ENCODE measurements at places on chromosomes 12 and 14.

GRCh38 chr12:108205864-108206263 is 76.8 kb downstream of the WSCD2 start:
- no peaks in the 10 kb centered on the region for H3K36me3 ChIP-seq
- no peak overlapping the region for H3K27ac ChIP-seq
- DNase-seq = no peak
- H3K27me3 ChIP-seq = 0 out of 2 replicates have a peak, but pooled peaks cover 6% of the 10 kb centered on the region

- H3K4me1 ChIP-seq = no peaks in the 10 kb centered on the region
- no peak for DNase-seq
- no peak overlapping the region for H3K4me3 ChIP-seq
Observed at GRCh38 chr14:105388110-105388951, 10.0 kb upstream of the TEX22 start.

- no peaks in the 10 kb centered on the region for H3K36me3 ChIP-seq
- no peak overlapping the region for H3K27ac ChIP-seq
- peak; percentile 66 for DNase-seq
- no peak overlapping the region for H3K4me3 ChIP-seq
Observed at GRCh38 chr14:21913759-21914158, 240.1 kb upstream of the OR4E1 start.

DNA sequence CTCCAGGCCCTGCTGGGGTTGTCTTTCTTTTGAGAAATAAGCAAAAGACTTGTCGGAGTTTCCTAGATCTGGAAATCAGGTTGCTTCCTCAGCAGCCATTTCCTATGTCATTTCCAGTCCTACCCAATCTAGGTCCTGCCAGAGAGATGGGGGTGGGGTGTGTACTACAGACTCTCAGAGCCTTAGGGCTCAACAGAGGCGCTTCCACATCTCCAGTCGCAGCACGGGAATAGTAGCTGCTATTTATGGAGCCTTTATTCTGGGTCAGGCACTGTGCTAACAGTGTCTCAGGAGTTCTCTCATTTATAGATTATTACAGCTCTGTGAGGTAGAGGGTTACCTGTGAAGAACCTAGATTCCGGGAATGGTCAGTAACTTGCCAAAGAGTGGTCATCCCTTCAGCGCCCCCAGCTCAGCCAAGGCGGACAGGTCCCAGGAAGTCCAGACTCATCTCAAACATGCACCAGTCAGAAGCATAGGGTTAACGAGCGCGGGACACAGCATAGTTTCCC is 21.9 kb downstream of the DHRS2 start:
- H3K36me3 ChIP-seq = no peaks in the 10 kb centered on the region
- H3K4me3 ChIP-seq = no peak overlapping the region
- DNase-seq = no peak

DNA sequence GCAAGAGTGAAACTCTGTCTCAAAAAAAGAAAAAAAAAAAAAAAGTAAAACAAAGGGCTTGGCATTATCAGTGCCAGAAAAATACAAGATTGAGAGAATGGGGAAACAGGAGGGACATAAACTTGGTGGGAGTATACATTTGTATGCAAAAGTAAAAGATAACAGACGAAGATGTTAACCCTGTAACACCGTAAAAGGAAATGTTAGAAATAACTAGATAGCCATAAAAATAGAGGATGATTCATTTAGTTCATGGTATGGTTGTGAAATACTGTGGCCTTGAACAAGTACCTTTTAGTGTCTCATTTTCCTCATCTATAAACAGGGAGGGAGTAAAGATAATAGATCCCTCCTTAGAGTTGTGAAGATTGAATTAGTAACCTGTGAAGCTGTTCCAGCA is 33.3 kb downstream of the ATP2A2 start:
- DNase-seq = peak; percentile 84
- peaks cover 36% of the 10 kb centered on the region for H3K36me3 ChIP-seq
- peaks cover 75% of the 10 kb centered on the region for H3K4me1 ChIP-seq
- H3K27me3 ChIP-seq = no peaks in the 10 kb centered on the region

DNA sequence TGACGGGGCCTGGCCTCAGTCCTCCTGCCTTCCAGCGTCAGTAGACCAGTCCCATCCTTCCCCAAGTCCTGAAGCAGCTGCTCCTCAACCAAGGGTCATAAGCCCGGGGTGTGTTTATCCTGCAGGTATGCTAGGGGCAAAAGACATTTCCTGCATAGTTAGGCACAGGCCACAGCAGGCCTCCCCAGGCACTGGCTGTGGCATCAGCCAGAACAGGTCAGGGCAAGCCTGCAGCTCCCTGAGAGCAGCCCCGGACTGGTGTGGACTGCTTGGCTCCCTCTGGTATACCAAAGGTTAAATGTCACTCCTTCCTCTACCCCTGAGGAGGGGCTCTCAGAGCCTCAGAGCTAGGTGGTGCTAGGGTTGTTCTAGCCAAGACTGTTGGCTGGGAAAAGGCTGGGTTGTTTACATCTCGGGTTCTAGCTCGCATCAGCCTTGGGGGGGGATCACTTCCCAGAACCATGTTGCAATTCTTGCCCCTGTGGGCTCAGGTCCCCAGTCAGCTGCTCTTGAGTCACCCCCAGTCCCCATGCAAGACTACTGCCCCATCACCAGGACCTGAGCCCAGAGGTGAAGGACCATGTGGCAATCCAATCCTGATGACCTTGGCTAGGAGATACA is 2.9 kb downstream of the MMP14 start:
- H3K4me1 ChIP-seq = peaks cover 45% of the 10 kb centered on the region
- peak overlapping the region; percentile 88 for H3K4me3 ChIP-seq
- H3K27ac ChIP-seq = peak overlapping the region; percentile 94
- peaks cover 34% of the 10 kb centered on the region for H3K36me3 ChIP-seq
- DNase-seq = peak; percentile 60

- H3K27ac ChIP-seq = no peak overlapping the region
- H3K27me3 ChIP-seq = peaks cover 2% of the 10 kb centered on the region
- no peak for DNase-seq
- H3K4me3 ChIP-seq = no peak overlapping the region
- H3K36me3 ChIP-seq = no peaks in the 10 kb centered on the region
Observed at GRCh38 chr14:103296987-103297386, 37.0 kb upstream of the EIF5 start.

DNA sequence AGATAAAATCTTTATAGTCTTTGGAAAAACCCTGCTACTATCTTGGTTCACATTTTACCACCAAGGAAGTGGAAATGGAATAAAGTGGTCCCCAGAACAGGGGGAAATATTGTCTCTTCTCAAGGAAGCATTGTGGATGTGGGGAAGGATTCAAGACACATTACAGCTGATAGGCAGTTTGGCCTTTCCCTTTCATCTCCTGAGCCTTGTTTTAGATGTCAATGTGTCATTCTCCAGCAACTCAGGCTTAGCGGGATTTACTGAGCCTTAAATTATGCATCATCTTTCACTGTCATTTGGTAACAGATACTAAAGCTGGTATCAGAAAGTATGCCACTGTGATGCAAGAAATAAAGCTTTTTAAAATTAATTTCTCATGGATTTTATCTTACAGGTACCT is 136.2 kb downstream of the STXBP6 start:
- no peaks in the 10 kb centered on the region for H3K27me3 ChIP-seq
- H3K4me1 ChIP-seq = peaks cover 24% of the 10 kb centered on the region
- H3K4me3 ChIP-seq = no peak overlapping the region
- no peaks in the 10 kb centered on the region for H3K36me3 ChIP-seq
- H3K27ac ChIP-seq = no peak overlapping the region

GRCh38 chr14:54443981-54444380 is 2.8 kb upstream of the CNIH1 start:
- peak; percentile 28 for DNase-seq
- no peaks in the 10 kb centered on the region for H3K27me3 ChIP-seq
- H3K36me3 ChIP-seq = no peaks in the 10 kb centered on the region

DNA sequence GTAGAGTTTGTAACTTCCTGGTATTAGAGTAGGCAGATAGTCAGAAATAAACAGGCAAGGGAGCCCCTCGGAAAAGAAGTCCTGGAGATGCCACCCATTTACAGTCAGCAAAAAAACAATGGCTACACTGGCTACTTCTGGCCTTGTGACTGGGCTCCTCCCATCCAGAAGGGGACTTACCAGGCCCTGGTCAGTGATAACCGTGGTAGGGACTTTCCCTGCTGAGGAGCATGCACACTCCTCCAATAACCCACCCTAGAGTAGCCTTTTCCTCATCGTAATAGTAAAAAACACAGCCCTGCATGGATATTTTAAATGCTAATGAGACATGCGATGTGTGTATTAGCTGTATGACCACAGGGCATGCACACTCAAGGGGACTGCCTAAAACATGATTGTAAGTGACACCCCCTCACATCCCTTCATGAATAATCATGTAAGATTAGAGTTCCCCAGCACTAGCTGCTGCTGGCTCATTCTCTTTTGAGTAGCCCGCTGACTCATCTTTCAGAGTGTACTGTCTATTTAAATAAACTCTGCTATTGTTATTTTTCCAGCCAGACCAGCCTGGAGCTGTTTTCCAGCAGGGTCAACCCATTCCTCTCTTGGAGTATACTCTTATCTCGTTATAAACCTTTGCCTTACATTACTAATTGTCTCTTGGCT is 413.8 kb upstream of the TMTC1 start:
- peak; percentile 64 for DNase-seq
- peaks cover 29% of the 10 kb centered on the region for H3K27me3 ChIP-seq
- no peak overlapping the region for H3K27ac ChIP-seq
- no peaks in the 10 kb centered on the region for H3K4me1 ChIP-seq
- no peak overlapping the region for H3K4me3 ChIP-seq

DNA sequence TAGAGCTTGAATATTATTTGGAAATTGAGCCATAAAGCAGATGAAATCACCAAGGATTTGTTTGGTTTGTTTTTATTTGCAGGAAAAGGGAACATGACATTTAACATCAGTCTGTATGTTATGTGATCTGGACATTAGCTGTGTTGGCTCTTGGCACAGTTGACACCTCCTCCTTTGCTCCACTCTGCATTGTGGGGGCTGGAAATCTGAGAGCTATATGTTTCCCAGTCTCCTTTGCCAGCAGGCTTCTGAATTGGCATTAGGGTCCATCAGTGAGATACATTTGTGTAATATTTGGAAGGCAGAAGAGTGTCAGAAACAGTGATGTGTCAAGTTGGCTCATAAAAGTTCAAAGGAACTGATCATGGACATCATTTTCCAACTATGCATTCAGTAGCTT is 322.1 kb upstream of the ATP2B1 start:
- peaks cover 13% of the 10 kb centered on the region for H3K4me1 ChIP-seq
- DNase-seq = no peak
- H3K36me3 ChIP-seq = no peaks in the 10 kb centered on the region
- no peaks in the 10 kb centered on the region for H3K27me3 ChIP-seq

DNA sequence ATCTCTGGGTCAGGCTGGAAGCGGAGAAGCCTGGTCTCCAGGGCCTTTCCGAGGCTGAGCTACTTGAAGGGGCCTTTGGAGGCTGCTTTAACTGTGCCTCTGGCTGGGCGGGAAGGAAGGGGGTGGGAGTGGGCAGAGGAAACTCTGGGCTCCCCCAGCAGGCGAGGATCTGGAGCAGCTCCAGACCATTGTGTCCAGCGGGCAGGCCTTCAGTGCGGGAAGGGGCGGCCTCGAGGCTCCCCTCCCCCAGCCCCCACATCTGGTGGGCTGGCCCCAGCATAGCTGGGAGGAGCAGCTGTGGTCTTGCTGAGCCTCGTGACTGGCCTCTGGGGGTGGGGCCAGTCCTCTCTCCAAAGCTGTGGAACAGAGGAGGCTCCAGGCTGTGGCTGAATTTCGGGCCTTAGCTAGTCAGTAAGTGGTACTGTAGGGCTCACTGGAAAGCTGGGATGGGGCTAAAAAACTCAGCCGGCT is 3.4 kb downstream of the TAMALIN start:
- H3K27ac ChIP-seq = peak overlapping the region; percentile 7
- no peaks in the 10 kb centered on the region for H3K36me3 ChIP-seq
- H3K4me1 ChIP-seq = peaks cover 9% of the 10 kb centered on the region
- H3K4me3 ChIP-seq = no peak overlapping the region
- DNase-seq = peak; percentile 72
- H3K27me3 ChIP-seq = no peaks in the 10 kb centered on the region

DNA sequence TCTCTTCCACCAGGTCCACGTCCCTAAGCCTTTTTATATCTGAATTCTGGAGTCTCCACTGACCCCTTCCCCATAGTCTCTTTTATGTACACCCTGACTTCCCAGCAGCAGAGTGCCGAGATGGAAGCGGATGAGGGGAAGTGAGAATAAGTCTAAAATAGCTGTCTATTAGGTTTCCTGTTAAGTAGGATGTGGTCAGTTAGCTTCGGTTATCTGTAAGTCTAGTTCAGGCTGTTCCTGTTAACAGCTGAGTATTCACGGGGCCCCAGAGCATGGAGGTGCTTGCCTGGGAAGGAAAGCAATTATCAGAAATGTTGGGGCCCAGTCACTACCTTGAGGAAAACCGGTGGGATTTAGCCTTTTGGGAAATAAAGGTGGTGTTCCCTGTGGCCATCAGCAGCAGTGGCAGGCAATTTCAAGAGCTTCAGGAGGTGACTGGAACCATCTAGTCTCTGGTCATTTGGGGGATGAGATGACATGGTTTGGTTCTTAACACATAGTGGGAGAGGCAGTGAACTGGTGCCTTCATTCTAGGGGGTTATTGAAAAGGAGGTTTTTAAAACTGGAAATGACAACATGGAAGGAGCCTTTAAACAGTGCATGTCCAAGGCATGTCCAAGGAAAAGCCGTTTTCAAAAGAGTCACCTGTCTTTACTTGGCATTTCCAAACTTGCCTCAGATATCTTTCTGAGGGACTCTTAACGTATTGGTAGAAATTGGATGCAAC is 21.8 kb downstream of the CHST11 start:
- H3K27me3 ChIP-seq = no peaks in the 10 kb centered on the region
- no peak overlapping the region for H3K4me3 ChIP-seq
- no peaks in the 10 kb centered on the region for H3K36me3 ChIP-seq
- no peaks in the 10 kb centered on the region for H3K4me1 ChIP-seq

DNA sequence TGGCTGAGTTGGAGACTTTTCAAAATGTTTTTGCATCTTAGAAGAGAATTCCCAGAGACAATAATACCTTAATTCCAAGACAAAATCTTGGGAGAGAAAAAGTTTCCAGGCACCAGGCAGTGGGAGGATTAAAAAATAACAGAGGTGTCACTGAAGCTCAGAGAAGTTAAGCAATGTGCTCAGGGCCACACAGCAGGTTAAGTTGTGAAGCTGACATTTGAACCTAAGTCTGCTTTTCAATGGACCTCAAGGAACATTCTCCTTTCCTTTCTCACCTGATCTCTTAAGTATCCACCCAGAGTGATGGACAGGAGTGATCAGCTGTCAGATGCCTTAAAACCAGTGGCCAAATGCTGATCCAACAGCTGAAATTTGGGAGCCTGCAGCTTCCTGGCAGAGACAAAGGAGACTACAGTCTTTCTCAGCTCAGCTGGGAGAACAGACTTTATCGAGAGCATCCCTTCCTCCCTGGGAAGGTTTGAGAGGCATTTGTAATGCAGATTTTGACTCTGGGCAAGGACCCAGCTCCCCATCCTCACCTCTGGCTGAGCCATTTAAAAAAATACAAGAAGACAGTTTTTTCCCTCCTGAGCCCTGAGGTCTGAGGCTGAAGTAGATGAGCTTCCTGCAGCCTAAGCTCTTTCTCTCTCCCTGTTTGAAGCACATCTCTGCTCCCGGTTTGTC is 174.9 kb upstream of the RPH3A start:
- H3K27ac ChIP-seq = no peak overlapping the region
- no peaks in the 10 kb centered on the region for H3K27me3 ChIP-seq
- no peaks in the 10 kb centered on the region for H3K4me1 ChIP-seq
- no peak overlapping the region for H3K4me3 ChIP-seq

GRCh38 chr14:99325591-99325990 is 53.6 kb upstream of the BCL11B start:
- no peak for DNase-seq
- H3K36me3 ChIP-seq = no peaks in the 10 kb centered on the region
- no peaks in the 10 kb centered on the region for H3K4me1 ChIP-seq
- H3K4me3 ChIP-seq = no peak overlapping the region
- H3K27ac ChIP-seq = no peak overlapping the region

Measured in GM23248 (cell line).